ENCODE measurements at places on chromosomes 11 and 22. TPM values are rescaled to one million over a fixed set of nuclear protein-coding genes. Genes with fewer than 3 reads are reported as not detected.

DNA sequence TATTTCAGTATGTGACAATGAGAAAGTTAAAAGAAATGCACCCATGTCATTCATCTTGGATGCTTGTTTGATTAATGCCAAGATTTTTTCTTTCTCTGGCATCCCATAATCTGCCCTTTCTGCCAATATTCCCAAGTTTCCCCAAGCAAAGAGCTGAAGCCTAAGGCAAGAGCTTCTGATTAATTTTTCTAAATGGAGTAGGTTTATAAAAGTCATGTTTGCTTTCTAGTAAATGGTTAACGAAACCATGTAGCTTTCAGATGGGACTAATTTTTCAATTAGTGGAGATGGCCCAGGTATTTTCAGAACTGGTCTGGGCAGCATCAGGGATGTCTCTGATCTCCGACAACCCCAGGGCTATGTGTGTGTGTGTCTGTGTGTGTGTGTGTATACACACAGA lies 55.3 kb downstream of the LRRC4C start:
- H3K36me3 ChIP-seq, result no peaks in the 10 kb centered on the region
- no peak for DNase-seq
- H3K4me1 ChIP-seq, result no peaks in the 10 kb centered on the region

Gene KIF18A
- 34.5 TPM for total RNA-seq

DNA sequence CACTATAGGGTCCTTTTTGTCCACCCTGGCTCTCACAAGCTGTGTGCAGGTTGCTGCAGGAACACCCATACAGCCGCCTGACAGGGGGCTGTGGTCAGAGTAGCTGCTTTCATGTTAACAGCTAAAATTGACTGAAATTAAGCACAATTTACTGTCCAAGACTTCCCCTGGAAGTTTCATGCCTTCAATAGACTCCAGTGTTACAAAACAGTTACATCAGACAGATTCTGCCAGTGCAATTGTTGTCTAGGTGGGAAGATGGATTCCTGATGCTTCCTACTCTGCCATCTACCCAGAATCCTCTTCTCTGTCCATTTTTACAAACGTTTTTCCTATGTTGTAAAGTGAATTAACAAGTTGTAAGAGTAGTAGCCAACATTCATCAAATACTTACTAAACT lies 5.3 kb upstream of the TSKU start:
- H3K36me3 ChIP-seq, result peaks cover 12% of the 10 kb centered on the region
- no peak overlapping the region for H3K4me3 ChIP-seq
- peaks cover 43% of the 10 kb centered on the region for H3K27me3 ChIP-seq
- H3K4me1 ChIP-seq, result peaks cover 14% of the 10 kb centered on the region
- no peak for DNase-seq

DNA sequence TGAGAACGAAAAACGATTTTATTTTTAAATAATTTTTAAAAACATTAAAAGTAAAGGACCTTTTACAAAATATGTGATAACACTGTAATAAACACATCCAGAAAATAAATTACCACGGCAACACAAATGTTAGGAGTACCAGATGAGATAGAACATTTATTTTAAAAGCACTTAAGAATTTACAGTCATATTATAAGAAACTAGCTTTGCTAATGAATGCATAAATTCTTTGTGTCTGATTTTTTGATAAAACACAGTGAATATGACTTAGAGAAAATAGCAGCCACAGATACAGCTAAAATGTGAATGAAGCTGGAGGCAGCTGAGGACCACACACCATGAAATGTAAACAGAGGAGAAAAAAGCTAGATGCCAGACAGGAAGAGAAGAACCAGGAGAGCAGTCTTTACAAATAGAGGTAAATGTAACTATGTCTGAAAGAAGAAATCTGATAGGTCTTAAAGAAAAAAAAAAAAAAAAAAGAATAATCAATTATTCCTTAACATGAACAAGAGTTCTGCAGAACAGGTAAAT lies 14.6 kb downstream of the CCDC34 start:
- DNase-seq, result no peak
- no peaks in the 10 kb centered on the region for H3K27me3 ChIP-seq
- no peak overlapping the region for H3K27ac ChIP-seq
- peaks cover 7% of the 10 kb centered on the region for H3K36me3 ChIP-seq

- no peak overlapping the region for H3K27ac ChIP-seq
- H3K27me3 ChIP-seq, result peaks cover 5% of the 10 kb centered on the region
- DNase-seq, result no peak
- H3K36me3 ChIP-seq, result no peaks in the 10 kb centered on the region
- H3K4me1 ChIP-seq, result no peaks in the 10 kb centered on the region
- H3K4me3 ChIP-seq, result no peak overlapping the region
Observed at GRCh38 chr11:64013141-64013896, 22.4 kb upstream of the FLRT1 start.

DNA sequence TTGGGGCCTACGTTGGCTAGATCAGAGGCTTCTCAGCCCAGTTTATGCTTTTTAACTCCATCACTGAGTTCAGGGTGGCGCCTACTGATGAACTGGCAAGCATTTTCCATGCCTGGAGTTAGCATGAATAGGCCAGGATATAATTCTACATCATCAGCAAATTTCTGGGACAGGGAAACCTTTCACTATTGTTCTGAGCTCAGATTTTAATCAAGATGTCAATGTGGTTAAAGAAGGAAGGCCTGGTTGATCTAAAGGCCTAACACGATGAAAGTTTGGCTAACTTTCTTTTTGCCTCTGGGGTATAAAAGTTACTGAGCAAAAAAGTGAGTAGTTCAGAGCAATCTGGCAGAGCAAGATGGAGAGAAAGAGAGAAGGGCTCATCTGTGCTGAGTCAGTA lies 21.7 kb upstream of the IFITM3 start:
- peaks cover 19% of the 10 kb centered on the region for H3K27me3 ChIP-seq
- H3K4me3 ChIP-seq, result no peak overlapping the region
- peaks cover 19% of the 10 kb centered on the region for H3K4me1 ChIP-seq
- no peak overlapping the region for H3K27ac ChIP-seq

Gene SCGB1D2
- total RNA-seq, result not detected

Gene PARVA
- total RNA-seq, result not detected

GRCh38 chr11:102666331-102666957 lies 39.1 kb downstream of the MMP27 start:
- no peaks in the 10 kb centered on the region for H3K4me1 ChIP-seq
- no peak overlapping the region for H3K27ac ChIP-seq
- no peaks in the 10 kb centered on the region for H3K36me3 ChIP-seq
- peaks cover 8% of the 10 kb centered on the region for H3K27me3 ChIP-seq
- H3K4me3 ChIP-seq, result no peak overlapping the region
- peak; percentile 30 for DNase-seq

- H3K27ac ChIP-seq, result peak within 1 kb of the TSS; percentile 99
- H3K27me3 ChIP-seq, result no peaks in the 10 kb centered on the region
- peaks cover 40% of the 10 kb centered on the region for H3K36me3 ChIP-seq
Observed at GRCh38 chr22:30245985-30246813, at the start of gene LIF. TSS of gene LIF (minus strand) at chr22:30246759. CDS start at chr22:30246695, 64 bp downstream.

Gene APOA4
- total RNA-seq, result not detected

DNA sequence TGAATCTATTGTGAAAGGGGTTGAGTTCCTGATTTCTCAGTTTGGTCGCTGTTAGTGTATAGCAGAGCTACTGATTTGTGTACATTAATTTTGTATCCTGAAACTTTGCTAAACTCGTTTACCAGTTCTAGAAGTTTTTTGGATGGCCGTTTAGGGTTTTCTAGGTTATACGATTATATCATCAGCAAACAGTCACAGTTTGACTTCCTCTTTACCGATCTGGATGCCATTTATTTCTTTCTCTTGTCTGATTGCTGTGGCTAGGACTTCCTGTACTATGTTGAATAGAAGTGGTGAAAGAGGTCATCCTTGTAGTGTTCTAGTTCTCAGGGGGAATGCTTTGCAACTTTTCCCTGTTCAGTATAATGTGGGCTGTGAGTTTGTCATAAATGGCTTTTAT lies 24.6 kb upstream of the OOSP4B start:
- no peaks in the 10 kb centered on the region for H3K27me3 ChIP-seq
- no peak overlapping the region for H3K27ac ChIP-seq
- no peak for DNase-seq
- H3K36me3 ChIP-seq, result no peaks in the 10 kb centered on the region
- H3K4me1 ChIP-seq, result no peaks in the 10 kb centered on the region
- no peak overlapping the region for H3K4me3 ChIP-seq

Gene PLAAT2
- 0.29 TPM for total RNA-seq

Gene OR51E2
- total RNA-seq, result not detected

Gene C11orf98
- 93.9 TPM for total RNA-seq

GRCh38 chr11:117658809-117659208 lies 138.2 kb downstream of the DSCAML1 start:
- no peak overlapping the region for H3K27ac ChIP-seq
- H3K27me3 ChIP-seq, result no peaks in the 10 kb centered on the region

- H3K4me3 ChIP-seq, result no peak overlapping the region
- DNase-seq, result no peak
- H3K4me1 ChIP-seq, result no peaks in the 10 kb centered on the region
- H3K27ac ChIP-seq, result no peak overlapping the region
Observed at GRCh38 chr11:119406005-119406404, 17.0 kb downstream of the THY1 start.

DNA sequence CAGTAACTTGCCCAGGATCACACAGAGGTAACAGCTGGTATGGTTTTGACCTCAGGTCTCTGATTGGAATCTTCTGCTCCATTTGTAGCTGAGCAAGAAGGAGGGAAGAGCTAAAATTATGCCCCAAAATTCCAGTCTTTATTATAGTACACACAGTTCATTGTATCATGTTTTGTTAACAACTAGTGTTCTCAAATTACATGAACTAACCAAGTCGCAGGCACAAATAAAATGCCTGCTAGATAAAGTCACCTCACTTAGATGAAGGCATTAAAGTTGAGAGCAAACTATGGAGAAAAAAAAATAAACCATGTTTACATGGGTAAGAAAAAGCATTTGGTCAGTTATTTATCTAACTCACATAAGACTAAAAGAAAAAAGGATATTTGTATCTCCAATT lies 58.8 kb downstream of the PDGFD start:
- no peak overlapping the region for H3K27ac ChIP-seq
- no peak for DNase-seq
- H3K4me1 ChIP-seq, result no peaks in the 10 kb centered on the region
- no peak overlapping the region for H3K4me3 ChIP-seq

DNA sequence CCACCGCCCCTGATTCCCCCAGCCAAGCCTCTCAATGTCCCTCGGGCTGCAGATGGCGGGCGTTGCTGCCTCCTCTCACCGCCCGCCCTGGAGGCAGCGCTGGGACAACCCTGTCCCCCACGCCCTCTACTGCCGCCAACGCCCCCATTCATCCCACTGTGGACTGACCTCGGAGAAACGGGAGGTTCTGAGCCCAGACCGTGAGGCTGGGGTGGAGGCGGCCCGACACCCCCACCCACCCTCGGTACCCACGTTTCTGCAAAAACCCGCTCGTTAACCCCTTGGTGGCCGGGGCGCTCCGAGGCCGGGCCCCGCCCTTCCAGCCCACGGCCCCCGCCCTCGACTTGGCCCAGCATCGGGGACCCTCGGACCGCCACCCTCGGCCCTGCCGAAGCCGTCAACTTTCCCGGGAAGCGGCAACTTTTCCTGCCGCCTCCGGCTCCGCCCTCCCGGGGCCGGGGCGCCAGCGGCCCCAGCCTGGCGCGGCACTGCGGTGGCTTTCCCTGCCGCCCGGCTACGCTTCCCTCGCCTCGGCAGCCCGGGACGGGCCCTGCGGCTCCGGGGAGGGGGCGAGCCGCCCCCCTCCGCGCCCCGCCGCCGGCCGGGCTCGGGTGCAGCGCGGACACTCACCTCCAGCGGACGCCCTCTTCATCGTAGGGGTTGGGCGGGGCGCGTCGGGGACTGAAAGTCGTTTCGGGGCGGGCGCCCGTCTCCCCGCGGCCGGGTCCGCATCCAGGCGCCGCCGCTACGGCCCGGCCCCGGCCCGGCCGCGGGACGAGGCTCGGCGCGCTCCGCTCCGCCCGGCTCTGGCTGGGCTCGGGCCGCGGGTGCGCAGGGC lies 458 bp downstream of the RTN4R start:
- H3K27me3 ChIP-seq, result peaks cover 9% of the 10 kb centered on the region
- no peak overlapping the region for H3K27ac ChIP-seq
- H3K36me3 ChIP-seq, result no peaks in the 10 kb centered on the region
- peak overlapping the region; percentile 40 for H3K4me3 ChIP-seq

Gene B4GALNT4
- total RNA-seq, result 1.6 TPM

Gene MS4A7
- total RNA-seq, result not detected

- H3K4me3 ChIP-seq, result no peak overlapping the region
- no peak for DNase-seq
- H3K36me3 ChIP-seq, result peaks cover 29% of the 10 kb centered on the region
- no peaks in the 10 kb centered on the region for H3K4me1 ChIP-seq
- H3K27me3 ChIP-seq, result no peaks in the 10 kb centered on the region
Observed at GRCh38 chr11:17314904-17315426, 36.6 kb upstream of the NCR3LG1 start.

DNA sequence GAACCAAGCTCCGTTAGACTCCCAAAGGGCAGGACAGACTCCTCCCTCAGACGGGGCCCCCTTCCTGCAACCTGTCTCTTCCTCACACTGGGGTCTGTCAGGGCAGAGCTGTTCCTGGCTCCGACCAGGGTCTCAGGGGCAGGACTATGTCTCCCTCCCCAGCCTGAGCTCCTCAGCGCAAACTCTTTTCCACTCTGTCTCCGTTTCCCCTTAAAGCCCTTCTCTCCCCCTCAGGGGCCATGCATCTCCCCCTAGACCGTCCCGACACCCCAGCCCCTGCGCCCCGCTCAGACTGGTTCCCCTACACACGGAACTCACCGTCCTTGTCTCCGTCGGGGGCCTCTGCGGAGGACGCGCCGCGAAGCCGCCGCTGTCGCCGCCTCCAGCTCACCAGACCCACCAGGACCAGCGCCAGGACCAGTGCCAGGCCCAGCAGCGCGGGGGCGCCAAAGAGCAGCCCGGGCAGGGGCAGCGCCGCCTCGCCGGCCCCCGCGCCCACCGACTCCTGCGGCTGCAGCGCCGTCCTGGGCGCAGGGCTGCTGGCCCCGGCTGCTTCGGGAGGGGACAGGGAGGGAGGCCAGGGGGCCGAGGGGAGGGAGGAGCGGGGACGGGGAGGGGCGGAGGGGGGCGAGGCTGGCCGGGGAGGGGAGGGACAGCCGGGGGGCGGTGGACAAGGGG lies 684 bp downstream of the TNFRSF13C start:
- no peaks in the 10 kb centered on the region for H3K36me3 ChIP-seq
- H3K27me3 ChIP-seq, result peaks cover 24% of the 10 kb centered on the region
- no peak overlapping the region for H3K27ac ChIP-seq
- H3K4me1 ChIP-seq, result peaks cover 11% of the 10 kb centered on the region
- peak; percentile 75 for DNase-seq
- H3K4me3 ChIP-seq, result peak overlapping the region; percentile 53

DNA sequence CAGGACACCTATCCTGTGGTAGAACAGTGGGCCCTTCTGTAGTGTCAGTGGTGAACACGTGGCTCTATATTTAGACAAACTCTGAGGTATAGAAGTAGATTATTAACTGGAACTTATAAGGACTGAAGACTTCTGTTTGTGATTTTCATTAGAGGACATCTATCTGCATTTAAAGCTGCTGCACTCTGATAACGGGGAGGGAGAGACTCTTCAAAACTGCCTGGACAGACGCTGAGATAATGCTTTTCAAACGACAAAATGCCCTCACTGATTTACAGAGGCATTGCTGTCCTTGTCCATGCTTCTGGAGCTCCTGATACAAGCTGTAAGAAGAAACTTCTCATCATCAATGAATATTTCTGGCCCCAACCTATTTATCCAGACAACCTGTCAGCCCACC lies 425.2 kb downstream of the OPCML start:
- DNase-seq, result no peak
- no peak overlapping the region for H3K4me3 ChIP-seq

Measured in activated CD4-positive, alpha-beta T cell treated with anti-CD3 and anti-CD28 coated beads, Interleukin-2, amount 10 ng/mL, durations not matched to agents 7 days and 5 days (primary cell).